Activated naive CD4-positive, alpha-beta T cell treated with Interleukin-2 at 50 U/mL for 16 hours (primary cell): ENCODE measurements at places on chromosomes 6 and 20.

- no peak for DNase-seq
Observed at GRCh38 chr6:148565321-148565926, 181.4 kb upstream of the UST start.

DNA sequence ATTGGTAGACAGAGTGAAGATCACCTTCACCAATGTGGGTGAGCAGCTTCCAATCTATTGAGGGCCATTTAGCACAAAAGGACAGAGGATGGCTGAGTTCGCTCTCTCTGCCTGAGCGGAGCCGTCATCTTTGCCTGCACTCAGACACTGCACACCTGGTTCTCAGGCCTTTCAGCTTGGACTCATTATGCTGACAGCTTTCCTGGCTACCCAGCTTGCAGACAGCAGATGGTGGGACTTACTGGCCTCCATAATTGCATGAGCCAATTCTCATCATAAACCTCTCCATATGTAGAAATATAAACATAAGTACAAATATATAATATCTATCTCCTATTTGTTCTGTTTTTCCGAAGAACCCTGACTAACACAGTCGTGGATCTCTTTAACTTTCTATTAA is 13.7 kb downstream of the TBXT start:
- no peak for DNase-seq

- DNase-seq: no peak
Observed at GRCh38 chr6:166057431-166057830, 110.2 kb downstream of the TBXT start.

DNA sequence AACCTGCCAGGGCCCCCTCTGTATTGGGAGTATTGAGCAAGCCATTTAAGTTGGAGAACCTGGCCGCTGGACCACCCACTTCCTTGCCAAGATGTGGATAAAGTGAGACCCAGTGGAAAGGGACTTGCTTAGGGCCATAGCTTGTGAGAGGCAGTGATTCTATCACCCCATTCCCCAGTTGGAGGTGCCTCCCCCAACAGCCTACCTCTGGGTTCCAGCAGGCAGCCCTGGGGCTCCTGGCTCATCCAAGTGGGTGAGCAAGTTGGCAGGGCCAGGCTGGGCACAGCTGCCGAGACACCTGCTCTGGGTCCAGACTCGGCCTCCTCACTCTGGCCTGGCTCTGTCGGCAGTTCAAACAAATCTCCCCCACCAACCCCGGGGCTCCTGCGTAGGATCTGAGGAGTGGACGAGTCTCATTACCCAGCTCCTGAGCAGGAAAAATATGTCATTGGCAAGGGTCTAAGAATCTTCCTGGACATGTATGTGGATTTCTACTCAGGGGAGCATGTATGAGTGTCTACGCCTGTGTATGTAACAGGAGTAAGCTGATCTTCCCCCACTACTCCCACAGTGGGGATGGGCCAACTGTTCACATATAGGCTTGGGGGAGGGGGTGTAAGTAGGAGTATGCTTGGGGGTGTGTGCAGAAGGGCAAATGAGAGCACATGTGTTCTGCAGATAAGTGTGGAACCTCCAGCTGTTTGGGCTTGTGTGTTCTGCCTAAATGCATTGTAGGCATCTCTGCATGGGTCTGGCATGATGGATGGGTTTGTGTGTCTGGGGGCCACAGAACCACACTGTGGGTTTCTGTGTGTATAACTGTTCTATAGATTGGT is 1.9 kb downstream of the ID1 start:
- DNase-seq: no peak

DNA sequence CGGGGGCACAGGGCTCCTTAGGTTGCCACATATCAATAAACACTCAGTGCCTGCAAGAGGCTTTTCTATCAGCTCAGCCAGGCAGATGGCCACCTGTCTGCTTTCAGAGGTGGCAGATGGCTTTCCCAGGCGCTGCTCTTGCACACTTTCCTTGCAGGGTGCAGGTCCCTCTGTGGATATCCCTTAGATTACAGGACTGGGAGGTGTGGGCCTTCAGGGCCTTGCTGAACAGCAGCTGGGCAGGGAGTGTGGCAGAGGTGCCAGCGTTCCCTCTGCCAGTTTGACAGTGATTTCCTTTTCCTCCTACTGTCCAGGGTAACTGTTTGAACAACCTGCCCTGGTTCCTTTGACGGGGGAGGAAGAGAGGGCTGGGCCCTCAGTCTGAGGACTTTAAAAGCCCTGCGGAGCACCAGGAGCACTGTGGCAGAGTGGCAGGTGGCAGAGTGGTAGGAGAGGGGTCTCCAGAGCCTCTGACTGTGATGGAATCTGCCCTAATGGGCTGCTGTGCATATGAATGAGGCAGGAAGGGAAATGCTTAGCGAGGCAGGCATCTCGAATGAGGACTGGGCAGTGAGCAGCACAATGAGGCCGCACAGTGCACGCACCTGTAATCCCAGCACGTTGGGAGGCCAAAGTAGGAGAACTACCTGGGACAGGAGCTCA is 34.2 kb downstream of the ABHD12 start:
- no peak for DNase-seq

DNA sequence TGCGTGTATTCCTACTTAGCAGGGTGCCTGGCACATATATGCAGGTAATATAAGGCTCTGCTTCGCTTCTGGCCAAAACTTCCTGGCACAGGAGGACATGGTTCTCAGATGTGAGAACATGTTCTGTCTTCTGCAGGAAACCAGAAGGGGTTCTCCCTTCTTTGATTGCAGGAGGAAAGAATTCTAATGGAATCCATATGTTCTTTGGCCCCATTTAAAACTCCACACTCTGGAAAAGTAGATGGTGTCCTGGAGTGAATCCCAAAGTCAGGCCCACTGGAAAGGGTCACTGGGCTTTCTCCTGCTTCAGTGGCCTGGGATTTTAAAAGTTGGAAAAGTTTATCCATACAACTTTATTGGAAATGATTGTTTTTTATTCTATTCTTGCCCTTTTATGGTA is 16.4 kb upstream of the CYP24A1 start:
- no peak for DNase-seq
